ENCODE measurements at places on chromosomes 7 and 10. TPM values are rescaled to one million over a fixed set of nuclear protein-coding genes. Genes with fewer than 3 reads are reported as not detected.

Gene AOC1
- not detected for total RNA-seq

Gene ACTL6B
- total RNA-seq: not detected

Gene PLAU
- total RNA-seq: 3.2 TPM

Gene SAMD9L
- total RNA-seq: 14.8 TPM

Gene TEX47
- not detected for total RNA-seq

Gene TDRD1
- total RNA-seq: not detected

Gene NANOS1
- total RNA-seq: 3.1 TPM

Gene TRPV6
- total RNA-seq: 0.07 TPM

Gene OPN1SW
- total RNA-seq: not detected

Gene CFAP58
- total RNA-seq: 0.26 TPM

Gene PTER
- total RNA-seq: 24.4 TPM

Gene SPAM1
- not detected for total RNA-seq

Gene TUBB8
- not detected for total RNA-seq

Data from Karpas-422 (cell line).